ENCODE measurements at places on chromosomes 1 and 21. TPM values are rescaled to one million over a fixed set of nuclear protein-coding genes. Genes with fewer than 3 reads are reported as not detected.

DNA sequence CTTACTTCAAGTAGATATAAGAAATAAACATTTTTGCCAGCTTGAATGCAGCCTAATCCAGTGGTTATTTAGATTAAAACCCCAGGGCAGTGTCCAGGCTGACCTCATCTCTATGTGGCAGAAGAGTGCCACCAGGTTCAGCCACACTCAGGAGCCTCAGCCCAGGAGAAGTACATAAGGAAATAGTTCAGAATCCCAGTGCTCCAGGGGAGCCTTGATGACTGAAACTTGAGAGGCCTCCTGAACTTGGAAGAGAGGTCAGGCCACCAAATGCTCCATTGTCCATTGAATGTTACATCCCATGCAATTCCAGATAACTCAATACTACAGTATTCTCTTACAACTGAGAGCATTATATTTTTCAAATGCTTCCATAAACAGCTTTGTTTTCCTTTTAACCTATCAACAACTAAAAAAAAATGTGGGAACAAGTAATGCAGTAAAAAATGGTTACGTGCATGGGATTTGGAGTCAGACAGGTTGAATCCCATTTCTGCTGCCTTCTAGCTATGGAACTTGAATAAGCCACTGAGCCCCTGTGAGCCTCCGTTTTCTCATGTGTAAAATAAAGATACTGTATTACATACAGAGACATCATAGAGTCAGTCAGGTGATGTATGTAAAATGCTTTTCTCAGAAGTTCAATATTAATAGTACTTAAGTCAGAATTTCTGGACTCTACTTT lies 248.0 kb downstream of the PLPP3 start:
- no peak for DNase-seq

DNA sequence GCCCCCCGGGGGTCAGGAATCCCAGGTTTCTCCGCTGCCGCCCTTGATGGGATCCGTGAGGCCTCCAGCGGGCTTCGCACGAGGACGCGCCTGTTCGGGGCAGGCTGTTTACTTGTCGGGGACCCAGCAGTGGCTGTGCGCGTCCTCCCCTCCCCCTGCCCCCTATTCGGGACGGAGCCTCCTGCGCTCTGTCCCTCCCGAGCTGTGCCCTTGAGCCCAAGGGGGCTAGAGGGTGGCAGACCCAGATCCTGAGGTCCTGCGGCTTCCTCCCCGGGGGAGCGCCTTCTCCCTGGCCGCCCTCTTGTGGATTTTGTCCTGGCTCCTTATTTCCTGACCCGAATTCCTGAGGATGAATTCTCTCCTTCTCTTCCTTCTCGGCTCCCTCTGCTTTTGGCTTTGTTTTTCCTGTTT lies 38.4 kb downstream of the PIK3CD start:
- no peak for DNase-seq

The ZYG11B gene
- 32.5 TPM for total RNA-seq

GRCh38 chr1:89546082-89546889 lies 21.7 kb downstream of the LRRC8B start:
- no peak for DNase-seq

DNA sequence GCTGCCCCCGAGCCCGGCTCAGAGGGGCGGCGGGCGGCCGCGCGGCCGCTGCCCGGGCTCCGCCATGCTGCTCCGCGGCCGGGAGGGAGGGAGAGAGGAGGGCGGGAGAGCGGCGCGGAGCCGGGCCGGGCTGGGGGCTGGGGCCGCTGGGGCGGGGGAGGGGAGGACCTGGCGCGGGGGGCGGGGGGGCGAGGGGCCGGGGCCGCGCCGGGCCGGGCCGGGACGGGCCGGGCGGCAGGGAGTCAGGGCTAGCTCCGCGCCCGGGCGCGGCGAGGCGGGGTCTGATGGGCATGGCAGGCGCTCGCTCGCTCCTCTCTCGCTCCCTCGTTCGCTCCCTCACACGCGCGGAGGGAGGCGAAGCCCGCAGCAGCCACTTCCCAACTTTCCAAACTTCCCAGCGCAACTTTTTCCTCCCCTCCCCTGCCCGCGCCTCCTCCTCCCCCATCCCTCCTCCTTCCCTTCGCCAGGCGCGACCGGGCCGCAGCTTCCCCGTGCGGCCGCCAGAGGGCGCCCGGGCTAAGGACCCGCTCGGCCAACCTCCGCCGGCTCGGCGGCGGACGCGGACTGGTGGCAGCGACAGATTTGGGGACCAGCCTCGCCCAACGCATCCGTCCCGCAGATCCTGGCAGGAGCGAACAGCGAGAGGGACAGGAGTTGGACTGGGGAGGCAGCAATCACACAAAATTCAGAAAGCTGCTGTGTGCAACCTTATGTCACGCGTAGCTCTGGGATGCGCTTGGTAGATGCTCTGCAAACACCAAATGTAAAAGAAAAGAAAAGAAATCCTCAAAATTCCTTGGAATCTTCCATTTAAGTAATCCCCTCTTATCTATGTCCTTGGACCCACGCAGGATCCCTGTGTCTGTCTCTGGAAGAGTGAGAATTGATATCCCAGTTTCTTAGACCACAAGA lies at the start of gene TRABD2B:
TRABD2B (minus strand) TSS at position 97 of the 912 bp plus-strand sequence.
- peak; percentile 91 for DNase-seq

GRCh38 chr21:14883351-14883750 lies 181.4 kb downstream of the NRIP1 start:
- no peak for DNase-seq

- DNase-seq = no peak
Observed at GRCh38 chr1:65457868-65458267, 37.4 kb downstream of the LEPR start.

The PGLYRP3 gene
- total RNA-seq = not detected

- DNase-seq = no peak
Observed at GRCh38 chr1:233734456-233734855, 120.5 kb downstream of the KCNK1 start.

The PFKFB2 gene
- 12.7 TPM for total RNA-seq

The SLC9C2 gene
- 0.93 TPM for total RNA-seq

The JAK1 gene
- total RNA-seq = 63.2 TPM

DNA sequence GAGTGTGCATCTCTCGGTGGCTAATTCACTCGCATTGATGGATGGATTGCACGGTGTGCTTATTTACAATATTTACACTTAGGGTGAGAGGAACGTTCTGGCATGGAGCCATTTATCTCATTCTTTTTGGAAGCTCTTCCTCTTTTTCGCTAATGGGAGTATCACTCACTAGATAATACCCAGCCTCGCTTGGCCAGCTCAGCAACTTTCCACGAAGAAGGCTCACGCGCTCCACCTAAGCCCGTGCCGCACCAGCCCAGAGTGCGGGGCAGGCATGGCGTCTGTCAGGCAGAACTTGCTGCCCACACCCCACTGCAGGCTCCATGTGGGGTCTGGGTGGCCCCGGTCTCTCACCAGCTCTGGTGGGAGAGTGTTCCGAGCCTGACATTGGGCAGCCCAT lies 484.9 kb downstream of the NPHP4 start:
- no peak for DNase-seq
